ENCODE measurements at places on chromosomes 12 and 14.

- DNase-seq = no peak
These were observed 49.5 kb upstream of the HELB start for GRCh38 chr12:66252771-66253170.

DNA sequence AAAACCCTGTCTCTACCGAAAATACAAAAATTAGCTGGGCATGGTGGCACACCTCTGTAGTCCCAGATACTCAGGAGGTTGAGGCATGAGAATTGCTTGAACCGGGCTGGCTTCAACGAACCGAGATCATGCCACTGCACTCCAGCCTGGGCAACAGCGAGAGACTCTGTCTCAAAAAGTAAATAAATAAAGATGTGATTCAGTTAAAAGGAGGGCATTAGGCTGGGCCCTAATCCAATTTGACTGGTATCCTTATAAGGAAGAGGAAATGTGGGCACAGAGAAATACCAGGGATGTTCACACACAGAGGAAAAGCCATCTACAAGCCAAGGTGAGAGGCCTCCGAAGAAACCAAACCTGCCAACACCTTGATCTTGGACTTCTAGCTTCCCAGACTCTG is 10.1 kb upstream of the DCAF4 start:
- peak; percentile 40 for DNase-seq

- DNase-seq = peak; percentile 5
These were observed 204.7 kb downstream of the BCAT1 start for GRCh38 chr12:24743941-24744793.

- DNase-seq = peak; percentile 6
These were observed 38.1 kb downstream of the P2RX7 start for GRCh38 chr12:121170611-121171260.

- no peak for DNase-seq
These were observed 34.5 kb downstream of the ELK3 start for GRCh38 chr12:96228566-96229248.

DNA sequence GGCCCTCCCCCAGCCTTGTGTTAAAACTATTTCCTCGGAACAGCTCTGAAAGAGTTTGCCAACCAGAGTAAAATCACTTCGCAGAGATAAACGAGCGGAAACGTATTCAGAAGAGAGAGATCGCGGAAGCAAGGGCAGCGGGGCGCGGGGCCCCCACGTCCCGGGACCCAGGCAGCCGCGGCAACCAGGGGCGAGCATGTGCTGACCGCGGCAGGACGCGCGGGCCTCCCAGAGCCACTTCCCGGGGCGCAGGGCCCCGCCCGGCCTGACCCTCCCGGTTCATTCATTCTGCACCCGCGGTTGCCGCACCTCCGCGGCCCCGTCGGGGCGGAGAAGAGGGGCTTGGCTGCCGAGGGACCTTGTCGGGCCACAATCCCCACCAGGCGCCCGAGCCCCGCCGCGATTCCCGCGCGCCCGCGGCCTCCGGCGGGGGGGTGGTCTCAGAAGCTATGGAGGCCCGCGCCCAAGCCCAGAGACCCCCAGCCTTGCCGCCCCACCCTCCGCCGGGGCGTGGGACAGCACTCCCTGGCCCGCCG is 598 bp downstream of the UBE2N start:
- peak; percentile 69 for DNase-seq

GRCh38 chr12:107405436-107405835 is 280.2 kb upstream of the PWP1 start:
- no peak for DNase-seq

- no peak for DNase-seq
These were observed 29.3 kb upstream of the GAS2L3 start for GRCh38 chr12:100544165-100544564.

GRCh38 chr12:113710216-113710615 is 238.5 kb upstream of the LHX5 start:
- DNase-seq = no peak

DNA sequence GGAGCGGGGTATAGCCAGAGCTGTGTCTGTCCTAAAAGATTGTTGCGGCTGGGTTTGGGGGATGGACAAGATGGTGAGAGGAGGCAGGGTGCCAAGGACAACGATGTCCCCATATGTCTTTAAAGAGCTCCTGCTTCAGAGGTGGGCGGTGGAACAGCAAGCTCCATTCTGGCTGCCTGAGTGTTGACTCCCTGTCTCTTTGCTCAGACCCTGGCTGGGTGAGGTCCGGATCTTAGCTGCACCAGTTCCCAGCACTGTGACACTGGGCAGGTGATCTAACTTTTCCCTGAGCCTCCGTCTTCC is 8.3 kb upstream of the WSCD2 start:
- no peak for DNase-seq

GRCh38 chr14:61437381-61437780 is 116.0 kb downstream of the PRKCH start:
- no peak for DNase-seq

DNA sequence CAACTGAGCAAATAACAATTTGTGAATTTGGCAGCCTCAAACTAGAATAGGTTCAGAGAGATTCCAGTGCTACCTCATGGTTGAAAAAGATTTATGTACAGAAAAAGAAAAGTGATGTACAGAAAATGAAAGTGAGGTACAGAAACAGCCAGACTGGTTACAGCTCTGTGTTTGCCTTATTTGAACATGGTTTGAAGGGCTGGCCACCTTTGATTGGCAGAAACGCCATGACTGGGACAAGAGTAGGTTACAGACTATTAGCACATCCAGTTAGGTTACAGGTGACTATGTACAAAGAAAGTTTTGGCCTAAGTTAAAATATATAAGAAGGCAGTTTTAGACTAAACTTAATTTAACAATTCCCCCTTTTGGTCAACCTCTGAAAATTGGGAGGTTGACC is 309.4 kb downstream of the BTG1 start:
- DNase-seq = no peak

- DNase-seq = peak; percentile 84
These were observed 47.4 kb downstream of the SLC38A1 start for GRCh38 chr12:46221255-46222128.

GRCh38 chr12:123054371-123054770 is 73.9 kb downstream of the ARL6IP4 start:
- DNase-seq = no peak

DNA sequence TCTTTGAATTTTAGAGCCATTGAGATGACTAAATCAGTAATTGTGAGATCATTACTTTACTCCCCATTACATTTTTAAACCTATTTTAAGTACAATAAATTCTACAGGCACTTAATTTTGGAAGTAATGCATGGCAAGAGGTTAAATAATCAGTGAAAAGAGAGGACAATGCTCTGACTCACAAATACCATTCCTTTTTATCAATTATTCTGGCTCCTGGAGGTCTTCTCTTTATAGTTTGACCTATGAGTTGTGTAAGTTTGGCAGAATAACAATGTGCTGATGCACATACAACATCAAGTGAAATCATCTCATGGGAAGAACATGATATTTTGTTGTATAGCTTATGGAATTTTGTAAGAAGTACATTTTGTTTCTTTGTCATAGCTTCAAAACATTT is 166.7 kb downstream of the TMTC3 start:
- DNase-seq = peak; percentile 91

GRCh38 chr14:54480830-54481562 is 7.8 kb downstream of the GMFB start:
- DNase-seq = no peak

DNA sequence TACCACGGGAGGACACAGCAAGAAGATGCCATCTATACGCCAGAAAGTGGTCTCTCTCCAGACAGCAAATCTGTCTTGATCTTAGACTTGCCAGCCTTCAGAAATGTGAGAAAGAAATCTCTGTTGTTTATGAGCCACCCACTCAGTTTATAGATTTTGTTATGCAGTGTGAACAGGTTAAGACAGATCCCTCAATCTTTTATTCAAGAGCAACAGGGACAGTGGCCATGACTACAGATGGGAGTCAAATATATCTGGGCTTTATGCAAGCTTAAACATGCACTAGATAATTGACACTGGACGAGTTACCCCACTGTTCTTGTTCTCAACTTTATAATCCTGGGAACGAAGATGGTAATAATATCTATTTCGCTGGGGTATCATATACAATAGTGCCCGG is 288.7 kb downstream of the RPAP3 start:
- DNase-seq = no peak

GRCh38 chr12:96194971-96195844 is 1.0 kb downstream of the ELK3 start:
- peak; percentile 93 for DNase-seq

DNA sequence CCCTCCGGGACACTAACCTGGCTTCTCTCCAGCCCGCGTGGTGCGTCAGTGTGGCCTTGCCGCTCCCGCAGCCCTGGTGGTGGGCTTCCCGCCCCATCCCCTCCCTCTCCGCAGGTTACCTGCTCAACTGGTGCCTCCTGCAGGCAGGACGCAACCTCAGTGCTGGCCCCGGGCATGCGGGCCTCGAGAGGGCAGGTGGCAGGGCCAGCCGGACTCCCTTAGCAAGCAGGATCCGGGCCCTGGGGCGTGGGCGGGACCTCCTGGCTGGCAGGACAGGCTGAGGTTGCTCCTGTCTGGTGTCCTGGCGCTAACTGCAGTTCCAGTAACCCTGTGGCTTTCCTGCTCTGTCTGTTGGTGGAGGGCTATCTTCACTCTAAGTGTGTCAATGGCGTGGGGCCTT is 8.6 kb upstream of the ADSS1 start:
- DNase-seq = no peak

DNA sequence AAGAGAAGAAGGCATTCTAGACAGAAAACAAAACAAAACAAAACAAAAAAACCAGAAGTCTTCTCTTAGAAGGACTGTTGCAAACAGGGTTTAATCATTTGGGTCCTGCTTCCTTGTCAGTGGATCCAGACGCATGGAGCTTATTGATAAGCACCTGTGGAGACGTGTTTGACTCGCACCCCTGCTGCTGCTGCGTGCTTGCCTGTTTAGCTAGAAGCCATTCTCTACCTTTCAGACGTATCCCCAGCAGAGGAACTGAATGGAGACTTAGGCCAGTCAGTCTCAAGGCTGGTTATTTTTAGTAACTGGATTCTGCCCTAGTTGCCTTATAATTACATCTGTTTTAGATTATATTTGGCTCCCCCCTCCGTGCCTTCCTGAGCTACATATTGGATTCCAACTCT is 186.1 kb upstream of the EEA1 start:
- DNase-seq = peak; percentile 47

GRCh38 chr12:119136811-119137410 is 41.8 kb upstream of the HSPB8 start:
- no peak for DNase-seq

- no peak for DNase-seq
These were observed 824.2 kb downstream of the SLC16A7 start for GRCh38 chr12:60419986-60420385.

DNA sequence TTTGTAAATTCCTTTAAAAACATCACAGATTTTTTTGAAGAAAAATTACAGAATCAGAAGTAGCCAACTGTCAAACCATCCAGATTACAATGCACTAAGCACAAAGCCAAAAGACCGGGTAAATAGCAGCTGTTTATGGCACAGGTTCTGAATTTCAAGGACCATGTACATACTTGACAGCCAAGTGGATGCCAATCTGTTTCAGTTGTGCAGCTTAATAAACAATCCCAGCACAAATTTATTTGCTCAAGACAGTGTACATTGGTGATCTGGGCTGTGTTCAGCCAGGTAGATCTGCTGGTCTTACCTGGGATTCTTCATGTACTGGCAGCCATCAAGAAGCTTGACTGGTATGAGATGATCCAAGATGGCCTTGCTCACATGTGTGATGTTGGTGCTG is 229.8 kb upstream of the FLRT2 start:
- DNase-seq = no peak

DNA sequence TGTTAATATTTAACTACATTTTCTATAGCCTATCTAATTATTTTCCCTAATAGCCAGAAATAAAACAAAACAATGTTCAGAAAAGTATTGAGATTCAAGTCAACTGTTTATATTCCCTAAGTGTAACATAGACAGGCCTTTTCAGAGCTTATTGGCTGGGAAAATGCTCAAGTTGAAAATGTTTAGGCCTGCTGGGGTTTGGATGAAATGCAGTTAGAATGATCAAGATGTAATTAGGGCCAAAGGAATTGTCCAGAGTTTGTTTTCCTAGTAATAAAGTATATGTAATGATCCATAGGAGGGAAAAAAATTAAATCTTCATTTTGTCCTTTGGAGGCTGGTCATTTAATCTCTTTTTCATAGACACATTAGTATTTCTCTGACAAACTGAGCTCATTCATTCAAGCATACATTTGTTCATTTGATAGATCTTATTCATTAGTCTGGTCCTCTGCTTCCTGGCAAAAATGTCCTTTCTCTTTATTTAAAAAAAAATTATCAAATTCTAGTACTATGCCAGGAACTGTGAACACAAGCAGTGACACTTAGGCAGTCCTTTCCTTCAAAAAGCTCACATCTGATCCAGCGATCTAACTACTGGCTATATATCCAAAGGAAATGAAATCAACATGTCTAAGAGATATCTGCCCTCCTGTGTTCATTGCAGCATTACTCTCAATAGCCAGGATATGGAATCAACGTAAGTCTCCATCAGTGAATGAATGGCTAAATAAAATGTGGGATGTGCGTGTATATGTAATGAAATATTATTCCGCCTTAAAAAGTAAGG is 40.1 kb upstream of the NEDD1 start:
- DNase-seq = no peak

DNA sequence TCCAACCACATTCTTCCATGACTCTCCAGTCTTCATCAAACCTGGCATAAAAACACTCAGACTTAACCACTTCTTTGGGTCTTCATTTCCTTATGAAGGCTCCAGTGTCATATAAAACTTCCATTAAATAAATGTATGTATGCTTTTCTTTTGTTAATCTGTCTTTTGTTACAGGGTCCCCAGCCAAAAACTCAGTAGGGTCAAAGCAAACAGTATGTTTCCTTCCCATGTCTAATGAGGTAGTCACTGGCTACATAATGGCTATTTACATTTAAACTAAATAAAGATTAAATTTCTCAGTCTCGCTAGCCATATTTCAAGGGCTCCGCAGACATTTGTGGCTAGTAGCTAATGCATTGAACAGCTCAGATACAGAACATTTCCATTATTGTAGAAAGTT is 40.1 kb upstream of the STAB2 start:
- DNase-seq = no peak

GRCh38 chr12:93174048-93174447 is 203.7 kb upstream of the NUDT4 start:
- DNase-seq = peak; percentile 78

- no peak for DNase-seq
These were observed 60.8 kb downstream of the CAPZA3 start for GRCh38 chr12:18798535-18799361.

GRCh38 chr12:110339184-110339952 is 58.3 kb downstream of the ATP2A2 start:
- peak; percentile 34 for DNase-seq

- DNase-seq = no peak
These were observed 161.0 kb upstream of the E2F7 start for GRCh38 chr12:77226368-77226767.

DNA sequence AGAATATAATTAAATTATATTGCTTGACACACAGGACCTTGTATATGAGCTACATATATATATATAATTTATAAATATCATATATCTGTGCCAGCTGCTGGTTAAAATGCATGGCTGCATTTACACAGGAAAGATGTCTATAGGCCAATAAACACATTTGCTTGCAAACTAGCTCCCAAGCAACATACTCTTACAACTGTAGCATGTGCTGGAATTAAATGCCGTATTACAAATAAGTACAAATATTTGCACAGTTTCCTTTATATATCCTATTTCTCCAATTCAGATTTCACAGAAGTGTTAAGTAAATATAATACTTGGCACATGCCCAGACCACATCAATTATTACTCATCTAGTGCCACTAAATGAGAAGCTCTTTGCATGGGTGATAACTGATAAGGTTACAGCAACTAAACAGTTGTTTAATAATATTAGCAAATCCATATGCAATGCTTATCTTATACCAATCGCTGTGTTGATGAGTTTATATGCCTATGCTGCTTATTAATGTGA is 66.7 kb upstream of the E2F7 start:
- DNase-seq = no peak
